Dermis microvascular lymphatic vessel endothelial cell (primary cell): ENCODE measurements at places on chromosomes 2 and 18.
A peak's percentile ranks its signal among the peaks of the same experiment; 100 is the strongest.

- DNase-seq: no peak
Observed at GRCh38 chr2:105384216-105384615, 14.6 kb downstream of the FHL2 start.

DNA sequence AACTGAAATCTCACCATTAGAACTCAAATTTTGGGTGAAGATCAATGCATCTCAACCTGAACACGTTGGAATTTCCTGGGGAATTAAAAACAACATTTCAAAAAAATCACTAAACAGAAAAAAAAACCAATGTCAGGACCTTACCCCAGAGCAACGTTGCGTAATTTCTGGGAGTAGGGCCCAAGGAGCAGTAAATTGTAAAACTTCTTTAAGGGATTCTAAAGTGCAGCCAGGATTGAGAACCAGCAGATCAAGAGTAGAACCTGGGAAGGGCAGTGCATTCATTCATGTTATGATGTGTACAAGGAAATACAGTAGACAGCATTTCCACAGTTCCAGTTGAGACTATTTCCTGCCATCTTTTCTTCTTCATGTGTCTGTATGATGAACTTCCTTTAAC is 56.9 kb downstream of the RHBDD1 start:
- no peak for DNase-seq

DNA sequence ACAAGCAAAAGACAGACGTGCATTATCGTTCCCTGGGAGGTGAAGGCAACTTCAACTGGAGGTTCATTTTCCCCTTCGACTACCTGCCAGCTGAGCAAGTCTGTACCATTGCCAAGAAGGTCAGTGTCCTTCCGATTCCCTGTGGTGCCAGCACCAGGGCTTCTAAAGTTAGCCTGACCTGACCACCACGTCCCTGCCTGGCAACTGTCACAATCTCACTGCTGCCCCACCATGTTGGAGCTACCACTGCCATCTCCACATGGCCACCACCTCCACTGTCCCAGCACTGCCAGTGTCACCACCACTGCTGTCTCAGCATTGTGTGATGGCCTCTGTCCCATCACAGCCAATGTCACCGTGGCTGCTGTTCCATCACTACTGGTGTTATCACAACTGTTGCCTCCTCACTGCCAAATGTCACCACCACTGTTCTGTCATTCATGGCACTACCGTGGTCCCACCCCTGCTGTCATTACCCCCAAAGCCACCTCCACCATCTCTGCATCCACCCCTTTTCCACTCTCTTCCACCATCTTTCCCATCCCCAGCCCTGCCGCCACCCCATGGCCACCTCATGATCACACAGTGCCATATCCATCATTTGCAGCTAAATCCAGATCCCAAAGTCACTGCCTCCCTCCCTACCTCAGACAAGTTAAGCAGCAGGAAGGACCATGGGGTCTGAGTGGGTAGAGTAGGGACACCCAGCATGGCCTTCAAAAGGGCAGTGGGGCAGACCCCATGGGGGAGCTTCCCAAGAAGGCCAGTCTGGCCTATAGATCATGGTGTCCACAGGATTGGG is 216.5 kb downstream of the DYSF start:
- DNase-seq: no peak

- no peak for DNase-seq
Observed at GRCh38 chr2:62460175-62460574, 45.8 kb downstream of the TMEM17 start.

- DNase-seq: no peak
Observed at GRCh38 chr2:188526701-188527100, 235.0 kb downstream of the GULP1 start.

DNA sequence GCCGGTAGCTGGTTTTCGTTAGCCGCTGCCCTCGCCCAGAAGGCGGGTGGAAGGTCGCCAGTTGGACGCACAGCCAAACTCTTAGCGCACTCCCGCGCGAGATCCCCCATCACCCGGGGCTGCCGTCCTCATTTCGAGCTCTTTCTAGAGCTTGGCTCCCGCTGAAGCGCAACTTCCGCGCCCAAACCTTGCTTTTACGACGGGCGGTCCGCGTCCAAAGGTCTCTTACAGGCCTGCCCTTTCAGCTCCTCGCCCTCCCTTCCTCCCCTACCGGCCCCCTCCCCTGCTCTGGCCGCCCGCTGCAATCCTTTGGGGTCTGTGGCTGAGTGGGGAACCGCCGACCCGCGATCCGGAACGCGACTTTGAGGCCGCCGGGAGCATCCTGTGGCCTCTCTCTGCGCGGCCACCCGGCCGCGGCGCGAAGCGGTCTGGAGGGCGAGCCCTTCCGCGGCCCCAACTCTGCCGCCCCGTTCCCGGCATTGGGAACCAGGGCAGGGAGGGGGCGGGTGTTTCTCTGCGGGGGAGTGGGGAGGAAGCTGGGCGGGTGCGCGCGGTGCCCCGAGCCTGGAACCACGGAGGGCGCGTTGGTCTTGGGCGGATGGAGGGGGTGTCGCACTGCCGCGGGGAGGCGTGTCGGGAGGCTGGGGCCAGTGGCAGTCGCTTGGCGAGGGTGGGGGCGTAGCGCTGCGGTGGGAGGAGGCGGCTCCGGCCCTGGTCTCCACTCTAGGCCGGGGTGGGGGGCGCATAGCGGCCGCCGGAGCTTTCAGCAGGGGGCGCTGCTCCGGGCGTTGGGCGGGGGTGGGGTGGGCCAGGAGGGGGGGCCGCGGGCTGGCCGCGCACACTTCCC is at the start of gene GDF7:
GDF7 (plus strand) TSS at position 841 of the 847 bp plus-strand sequence. CDS start 96 bp downstream, outside the sequence.
- peak; percentile 80 for DNase-seq

- DNase-seq: peak; percentile 24
Observed at GRCh38 chr2:42137125-42137841, 31.9 kb upstream of the EML4 start.

GRCh38 chr2:7411691-7412090 is 494.5 kb downstream of the RNF144A start:
- DNase-seq: no peak

DNA sequence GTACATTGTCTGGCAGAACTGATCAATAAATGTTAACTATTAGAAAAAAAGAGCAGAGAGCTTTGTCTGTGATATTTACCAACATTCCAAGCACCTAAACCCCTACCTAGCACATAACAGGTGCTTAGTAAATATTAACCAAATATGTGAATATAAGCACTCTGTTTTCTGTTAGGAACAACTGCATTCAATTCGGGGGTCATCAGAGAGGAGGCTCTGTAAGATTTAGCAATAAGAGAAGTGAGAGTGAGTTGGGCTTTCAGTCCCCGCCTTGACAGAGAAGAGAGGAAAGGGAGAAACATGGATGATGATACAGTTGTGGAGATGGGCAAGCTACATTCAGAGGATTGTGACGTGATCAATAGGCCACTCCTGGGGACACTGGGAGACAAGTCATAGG is 47.7 kb downstream of the MYOM1 start:
- DNase-seq: no peak

GRCh38 chr2:127255146-127255545 is 35.0 kb upstream of the CYP27C1 start:
- DNase-seq: no peak
